ENCODE measurements at places on chromosomes 16 and 17.

DNA sequence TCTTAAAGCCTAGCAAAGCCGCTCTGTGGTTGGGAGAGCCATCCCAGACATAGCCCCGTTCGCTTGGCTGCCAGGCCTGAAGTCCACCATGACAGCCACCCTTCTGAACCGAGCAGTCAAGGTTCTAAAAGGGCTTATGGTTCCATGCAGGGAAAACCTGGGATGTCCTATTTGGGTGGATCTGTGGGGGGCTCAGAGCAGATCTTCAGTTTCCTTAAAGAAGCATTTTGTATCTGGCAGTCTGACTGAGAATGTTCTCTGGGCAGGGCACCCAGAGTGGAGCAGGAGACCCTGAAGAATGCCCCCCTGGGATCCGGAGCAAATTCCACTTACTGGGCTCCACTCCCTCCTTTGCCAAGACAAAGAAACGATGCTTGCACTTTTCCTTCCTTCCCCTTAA is 127.2 kb downstream of the IRX5 start:
- DNase-seq, result no peak

DNA sequence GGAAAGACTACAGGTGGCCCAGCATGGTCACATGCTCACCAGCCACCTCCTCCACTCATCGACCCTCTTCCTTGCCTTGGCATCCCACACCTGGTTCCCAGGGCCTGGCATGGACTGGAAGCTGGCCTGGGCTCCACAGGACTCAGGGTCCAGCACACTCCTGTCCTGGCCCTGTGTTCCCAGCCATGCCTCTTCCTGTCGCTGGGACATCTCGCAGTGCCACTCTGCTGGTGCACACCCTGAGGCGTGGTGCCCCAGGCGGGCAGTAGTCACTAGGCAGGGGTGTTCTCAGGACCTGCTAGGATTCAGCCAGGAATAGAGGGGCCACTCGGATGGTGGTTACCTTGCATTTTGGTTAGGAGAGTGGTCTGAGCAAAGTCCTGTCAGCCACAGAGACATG is 99.4 kb downstream of the AMFR start:
- DNase-seq, result no peak

DNA sequence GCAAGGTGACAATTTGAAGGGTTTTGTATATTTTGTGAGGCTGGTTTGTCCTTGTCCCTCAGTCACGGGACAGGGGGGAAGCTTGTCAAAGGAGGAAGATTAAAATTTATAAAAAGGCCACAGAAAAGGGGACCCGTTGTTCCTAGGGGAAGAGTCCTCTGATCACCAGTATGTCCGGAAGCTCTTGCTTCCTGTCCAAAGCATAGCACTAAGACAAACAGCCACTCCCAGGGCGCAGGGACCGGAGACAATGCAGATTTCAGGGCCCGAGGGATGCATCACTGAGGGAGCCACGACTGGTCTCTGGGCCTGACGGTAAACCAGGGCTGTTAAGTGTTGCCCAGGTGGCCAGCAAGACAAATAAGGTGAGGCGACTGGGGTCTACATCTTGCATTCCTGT is 95.2 kb downstream of the MAF start:
- DNase-seq, result no peak

DNA sequence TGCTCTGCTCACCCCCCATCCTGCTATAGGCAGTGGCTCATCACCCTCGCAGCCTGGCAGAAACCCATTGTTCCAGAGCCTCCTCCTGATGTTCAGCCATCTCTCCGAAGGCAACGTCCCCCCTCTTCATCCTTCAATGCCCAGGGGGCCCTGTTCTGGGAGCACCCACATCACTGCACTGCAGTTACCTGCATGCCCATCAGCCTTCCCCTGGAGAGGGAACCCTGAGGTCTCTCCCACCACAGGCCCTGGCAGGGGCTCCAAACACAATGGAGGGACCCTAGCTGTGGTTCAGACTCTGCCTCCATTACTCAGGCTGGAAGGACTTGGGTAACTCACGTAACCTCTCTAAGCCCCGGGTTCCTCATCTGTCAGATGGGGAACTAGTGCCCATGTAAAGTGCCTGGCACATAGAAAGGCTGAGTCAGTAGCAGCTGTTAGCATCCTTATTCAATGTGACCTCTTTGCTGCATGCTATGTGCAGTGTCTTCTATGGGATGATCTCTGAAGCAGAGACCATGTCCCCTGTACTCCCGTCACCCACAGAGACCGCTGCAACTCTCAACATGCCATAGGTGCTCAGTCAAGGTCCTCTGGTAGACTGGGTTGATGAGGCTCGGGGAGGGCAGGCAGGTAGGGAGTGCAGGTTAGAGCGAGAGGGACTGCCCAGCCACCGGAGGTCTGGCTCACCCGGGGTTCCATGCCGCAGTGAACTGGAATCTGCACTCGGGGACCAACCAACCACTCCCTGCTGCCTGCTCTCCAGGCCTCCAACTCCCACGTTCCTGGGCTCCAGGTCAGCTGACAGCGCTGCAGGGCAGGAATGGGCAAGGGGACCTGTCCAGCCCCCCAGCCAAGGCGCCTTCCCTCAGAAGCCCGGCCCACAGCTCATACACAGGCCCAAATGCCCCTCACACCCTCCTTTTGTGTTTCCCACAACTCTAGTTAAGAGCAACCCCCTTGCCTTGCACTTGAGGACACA is 233.2 kb downstream of the ZNF423 start:
- no peak for DNase-seq

DNA sequence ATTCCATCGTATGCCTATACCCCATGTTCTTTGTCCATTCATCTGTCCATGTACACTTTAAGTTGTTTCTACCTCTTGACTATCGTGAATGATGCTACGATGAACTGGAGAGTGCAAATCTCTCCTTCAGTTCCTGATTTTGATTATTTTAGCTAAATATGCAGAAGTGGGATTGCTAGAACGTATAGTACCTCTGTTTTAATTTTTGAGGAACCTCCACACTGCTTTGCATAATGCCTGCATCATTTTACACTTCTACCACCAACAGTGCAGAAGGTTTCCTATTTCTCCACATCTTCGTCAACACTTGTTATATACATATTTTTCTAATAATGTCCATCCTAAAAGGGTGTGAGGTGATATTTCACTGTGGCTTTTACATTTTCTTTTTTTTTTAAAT is 43.9 kb downstream of the SDR42E1 start:
- DNase-seq, result no peak

DNA sequence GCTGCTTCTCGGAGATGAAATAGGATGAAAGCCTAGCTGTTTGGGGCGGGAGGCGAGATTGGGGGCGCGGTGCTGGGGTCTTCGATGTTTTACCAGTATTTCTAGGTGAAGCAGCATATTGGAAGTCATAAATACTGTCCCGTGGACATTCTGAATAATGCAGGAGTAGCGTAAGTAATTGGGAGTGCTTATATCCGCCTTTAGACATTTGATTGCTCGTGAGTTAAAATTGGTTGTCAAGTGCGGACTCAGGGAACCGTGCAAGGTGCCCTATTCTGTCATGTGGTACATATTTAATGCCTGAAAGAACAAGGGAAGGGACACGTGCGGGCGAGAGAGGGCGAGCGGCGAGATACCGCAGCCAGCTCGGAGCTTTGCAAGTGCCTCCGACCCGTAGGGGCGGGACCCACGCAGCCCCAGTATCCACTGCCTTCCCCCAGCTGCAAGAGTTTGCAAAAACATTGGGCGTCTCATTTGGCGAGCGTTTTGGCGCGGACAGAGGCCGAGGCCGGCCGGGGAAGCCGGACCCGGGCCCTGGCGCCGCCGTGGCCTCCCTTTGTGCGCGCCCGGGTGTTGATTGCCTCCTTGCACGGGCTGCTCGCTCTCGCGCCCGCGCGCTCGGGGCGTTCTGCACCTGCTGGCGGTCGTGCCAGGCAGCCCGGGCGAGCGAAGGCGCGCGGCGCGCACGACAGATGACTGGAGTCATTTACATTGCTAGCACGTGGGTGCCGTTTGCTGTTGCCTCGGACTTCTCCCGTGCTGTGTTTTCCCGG is 849.8 kb upstream of the RBFOX1 start:
- peak; percentile 54 for DNase-seq

Measured in spinal cord (tissue), 10 donors.